Thoracic aorta (tissue), 2 donors: ENCODE measurements at places on chromosomes 1 and 21. TPM values are rescaled to one million over a fixed set of nuclear protein-coding genes. Genes with fewer than 3 reads are reported as not detected.

DNA sequence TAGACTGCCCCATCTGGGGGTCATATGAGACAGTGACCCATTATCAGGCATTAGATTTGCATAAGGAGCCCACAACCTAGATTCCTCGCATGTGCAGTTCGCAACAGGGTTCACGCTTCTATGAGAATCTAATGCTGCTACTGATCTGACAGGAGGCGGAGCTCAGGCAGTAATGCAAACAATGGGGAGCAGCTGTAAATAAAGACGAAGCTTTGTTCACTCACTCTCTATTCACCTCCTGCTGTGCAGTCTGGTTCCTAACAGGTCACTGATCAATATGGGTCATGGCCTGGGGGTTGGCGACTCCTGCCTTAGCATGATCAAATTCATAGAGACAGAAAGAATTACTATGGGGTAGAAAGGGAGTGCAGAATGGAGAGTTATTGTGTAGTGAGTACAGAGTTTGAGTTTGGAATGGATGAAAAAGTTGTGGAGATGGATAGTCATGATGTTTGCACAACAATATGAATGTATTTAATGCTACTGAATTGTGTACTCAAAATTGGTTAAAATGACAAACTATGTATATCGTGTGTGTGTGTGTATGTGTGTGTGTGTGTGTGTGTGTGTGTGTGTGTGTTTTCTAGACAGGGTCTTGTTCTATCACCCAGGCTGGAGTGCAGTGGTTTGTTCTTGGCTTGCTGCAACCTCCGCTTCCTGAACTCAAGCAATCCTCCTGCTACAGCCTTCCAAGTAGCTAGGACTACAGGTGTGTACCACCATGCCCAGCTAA is 42.2 kb downstream of the BTF3L4 start:
- no peak for DNase-seq

DNA sequence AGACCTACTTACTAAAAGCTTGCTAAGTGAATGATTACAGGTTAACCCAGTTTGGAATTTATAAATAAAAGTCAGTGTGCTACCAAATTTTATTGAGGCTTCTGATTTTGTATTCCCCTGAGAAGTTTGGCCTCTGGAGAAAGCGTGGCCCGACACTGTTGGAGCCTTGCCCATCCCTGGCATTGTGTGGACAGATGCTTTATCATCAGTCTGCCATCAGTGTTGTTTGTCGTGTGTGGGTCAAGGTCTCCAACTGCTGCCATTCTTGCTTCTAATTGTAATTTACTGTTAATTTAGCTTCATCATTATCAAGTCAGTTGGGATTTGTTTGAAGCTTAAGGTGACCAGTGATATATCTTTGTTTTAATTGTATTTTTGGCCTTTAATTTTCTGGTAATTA is 62.0 kb upstream of the LPGAT1 start:
- DNase-seq: no peak

GRCh38 chr1:102365071-102365470 is 368.3 kb upstream of the OLFM3 start:
- no peak for DNase-seq

DNA sequence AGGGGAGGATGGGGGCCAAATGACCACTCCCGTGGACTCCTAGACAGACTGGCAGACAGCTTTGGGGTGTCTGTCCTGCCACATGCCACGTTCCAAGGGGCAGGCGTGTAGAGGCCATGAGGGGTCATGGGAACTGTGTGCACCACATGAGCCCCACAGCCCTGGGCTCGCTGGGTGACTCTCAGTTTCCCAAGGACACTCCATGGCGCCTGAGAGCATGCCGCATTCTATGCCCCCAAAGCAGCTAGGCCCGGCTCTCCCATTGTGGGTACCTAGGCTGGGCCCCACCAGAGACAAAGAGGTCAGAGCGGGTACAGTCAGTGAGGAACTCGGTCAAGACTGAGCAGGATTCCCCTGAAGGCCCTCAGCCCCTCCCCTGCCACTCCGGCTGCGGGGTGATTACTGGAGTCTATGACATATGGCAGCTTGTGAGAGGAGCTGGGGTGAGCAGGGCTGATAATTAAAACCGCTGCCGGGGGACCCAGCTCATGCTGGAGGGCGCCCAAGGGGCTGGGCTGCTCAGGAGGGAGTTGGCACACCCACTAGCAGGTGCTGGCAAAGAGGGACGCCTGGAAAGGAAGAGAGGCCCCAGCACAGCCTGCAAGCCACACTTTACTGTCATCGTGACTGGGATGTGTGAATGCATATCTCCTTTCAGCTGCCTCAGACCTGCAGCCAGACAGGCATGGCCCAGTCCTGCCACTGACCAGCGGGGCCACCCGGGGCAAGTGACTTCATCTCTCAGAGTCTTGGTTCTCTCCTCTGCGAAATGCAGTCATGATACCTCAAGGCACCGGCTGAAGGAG is 8.4 kb downstream of the LRP8 start:
- DNase-seq: no peak

DNA sequence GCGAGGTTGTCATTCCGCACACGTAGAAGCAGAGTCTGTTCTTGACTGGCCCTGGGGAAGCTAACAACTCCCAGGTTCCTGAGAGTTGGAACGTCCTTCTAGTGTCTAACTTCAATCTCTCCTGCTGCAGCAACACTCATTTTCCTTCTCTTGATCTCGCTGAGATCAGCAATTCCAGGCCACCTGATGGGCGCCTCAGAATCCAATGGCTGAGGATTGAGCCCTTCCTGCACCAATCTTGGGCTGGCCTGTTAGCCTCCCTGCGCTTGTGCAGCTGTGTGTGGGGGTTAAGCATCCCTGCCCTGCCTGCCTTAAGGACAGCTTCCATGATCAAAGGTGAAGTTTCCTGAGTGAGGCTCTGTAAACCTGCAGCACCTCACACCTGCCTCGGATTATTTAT is 87.9 kb downstream of the SYT2 start:
- DNase-seq: no peak

GRCh38 chr1:53637511-53638359 is 101.2 kb downstream of the GLIS1 start:
- no peak for DNase-seq

DNA sequence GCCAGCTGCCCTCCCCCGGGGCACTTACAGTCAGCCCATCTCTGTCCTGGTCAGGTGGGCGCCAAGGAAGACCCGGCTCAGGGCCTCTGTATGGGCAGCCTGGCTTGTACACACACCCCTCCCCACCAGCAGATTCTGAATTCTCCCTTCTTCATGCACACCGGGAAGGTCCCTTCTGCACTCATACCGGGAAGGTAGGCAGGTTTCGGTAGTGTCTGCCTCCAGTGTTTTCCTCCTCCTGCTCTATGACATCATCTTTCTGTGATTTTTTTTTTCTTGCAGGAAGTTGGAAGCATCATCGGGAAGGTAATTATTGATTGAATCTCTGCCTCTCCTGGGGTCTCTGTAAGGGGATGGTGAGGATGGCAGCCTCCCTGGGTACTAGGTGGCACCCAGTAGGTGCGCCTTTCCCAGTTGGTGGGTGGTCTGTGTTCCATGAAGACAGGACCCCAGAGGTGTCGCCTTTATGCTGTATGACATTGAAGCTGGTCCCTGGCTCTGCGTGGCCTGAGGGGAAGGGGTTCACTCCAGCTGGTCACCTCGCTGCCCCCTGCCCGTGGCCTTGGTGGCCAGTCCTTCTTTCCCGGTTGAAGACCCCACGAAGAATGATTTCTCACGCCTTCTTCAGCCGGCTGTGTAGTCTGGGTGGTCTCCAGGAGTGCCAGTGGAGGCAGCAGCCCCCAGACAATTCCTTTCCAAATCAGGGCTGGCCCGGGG is 82.1 kb upstream of the COL6A1 start:
- no peak for DNase-seq

- no peak for DNase-seq
These were observed 311.9 kb downstream of the PCP4 start for GRCh38 chr21:40179166-40179565.

DNA sequence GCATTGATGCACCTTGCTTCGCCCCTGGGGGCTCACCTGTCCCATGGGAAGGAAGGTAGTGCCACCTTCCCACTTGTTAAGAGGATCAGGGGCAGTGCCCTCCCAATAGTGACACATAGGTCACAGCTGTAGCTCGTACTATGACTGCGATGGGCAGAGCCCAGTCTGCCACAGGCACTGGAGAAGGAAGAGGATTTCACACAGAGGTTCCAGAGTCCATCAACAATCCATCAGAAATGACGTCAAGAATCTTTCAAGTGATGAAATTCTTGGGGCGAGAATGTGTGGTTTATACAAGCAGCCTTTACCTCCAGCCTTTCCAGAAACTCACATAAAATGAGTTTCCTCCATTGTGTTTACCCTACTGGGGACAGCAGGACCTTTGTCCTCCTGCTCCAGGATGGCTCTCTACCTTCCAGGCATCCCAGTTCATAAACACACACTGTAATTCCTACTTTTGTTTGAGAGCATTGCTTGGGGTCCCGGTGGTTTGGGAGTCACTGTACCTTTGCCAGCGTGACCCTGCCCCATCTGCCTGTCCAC is 260.6 kb upstream of the VAMP3 start:
- DNase-seq: no peak

DNA sequence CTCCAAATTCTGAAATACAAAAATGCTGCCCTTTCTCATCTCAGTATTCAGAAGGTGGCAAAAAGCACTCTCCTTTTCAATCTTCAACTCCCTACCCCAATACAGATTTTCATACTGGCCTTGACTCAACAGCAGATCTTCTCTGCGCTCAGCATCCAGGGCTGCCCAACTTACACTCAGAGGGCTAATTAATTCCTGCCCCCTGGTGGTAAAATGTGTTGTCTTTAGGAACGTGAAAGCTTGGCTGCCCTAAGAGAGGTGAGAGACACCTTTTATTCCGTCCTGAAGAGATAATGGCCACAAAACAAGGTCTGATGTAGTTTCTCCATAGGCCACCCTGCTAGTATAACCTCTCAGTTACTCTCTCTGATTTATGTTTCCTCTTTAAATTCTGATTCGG is 25.0 kb downstream of the KRTAP24-1 start:
- DNase-seq: no peak

The GUCA2A gene
- not detected for total RNA-seq
